ENCODE measurements at places on chromosomes 5 and 9.
A peak's percentile ranks its signal among the peaks of the same experiment; 100 is the strongest.

GRCh38 chr5:133267601-133268000 lies 215.8 kb downstream of the HSPA4 start:
- no peak for DNase-seq

GRCh38 chr5:119390404-119390803 lies 34.6 kb downstream of the TNFAIP8 start:
- DNase-seq = no peak

GRCh38 chr5:148939676-148940075 lies 113.3 kb downstream of the ADRB2 start:
- peak; percentile 20 for DNase-seq

- no peak for DNase-seq
Measured at GRCh38 chr9:125763394-125763801, 16.2 kb downstream of the PBX3 start.

GRCh38 chr9:112032009-112032408 lies 135.4 kb downstream of the UGCG start:
- DNase-seq = no peak

GRCh38 chr9:103397868-103398600 lies 402.9 kb downstream of the CYLC2 start:
- DNase-seq = peak; percentile 4

GRCh38 chr9:109191746-109192145 lies 24.7 kb upstream of the FRRS1L start:
- DNase-seq = no peak

- DNase-seq = no peak
Measured at GRCh38 chr9:84139296-84140070, 158.9 kb downstream of the RMI1 start.

- DNase-seq = no peak
Measured at GRCh38 chr5:76953551-76954382, 922 bp downstream of the CRHBP start.

- no peak for DNase-seq
Measured at GRCh38 chr9:136977223-136977622, at the start of gene PTGDS. Gene PTGDS (plus strand): TSS chr9:136977504. CDS start chr9:136977579, 75 bp downstream.

DNA sequence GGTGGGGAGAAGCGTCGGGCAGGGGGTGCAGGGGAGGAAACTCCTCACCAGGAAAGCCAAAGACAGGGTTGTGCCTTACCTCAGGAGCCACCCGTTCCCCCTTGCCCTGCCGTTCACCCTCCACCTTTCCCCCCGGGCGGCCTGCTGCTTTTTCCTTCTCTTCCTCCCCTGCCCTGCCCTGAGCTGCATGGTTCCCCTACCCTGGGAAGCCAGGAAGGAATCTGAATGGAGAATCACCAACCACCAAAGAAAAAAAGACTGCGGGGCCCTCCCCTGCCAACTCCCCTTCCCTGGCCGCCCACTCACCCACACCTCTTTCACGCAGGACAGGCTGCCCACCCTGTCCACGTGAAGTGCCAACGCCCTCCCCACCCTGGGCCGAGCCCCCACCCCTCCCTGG lies 820 bp upstream of the NFX1 start:
- DNase-seq = no peak

- no peak for DNase-seq
Measured at GRCh38 chr5:58069016-58069705, 390.7 kb downstream of the PLK2 start.

DNA sequence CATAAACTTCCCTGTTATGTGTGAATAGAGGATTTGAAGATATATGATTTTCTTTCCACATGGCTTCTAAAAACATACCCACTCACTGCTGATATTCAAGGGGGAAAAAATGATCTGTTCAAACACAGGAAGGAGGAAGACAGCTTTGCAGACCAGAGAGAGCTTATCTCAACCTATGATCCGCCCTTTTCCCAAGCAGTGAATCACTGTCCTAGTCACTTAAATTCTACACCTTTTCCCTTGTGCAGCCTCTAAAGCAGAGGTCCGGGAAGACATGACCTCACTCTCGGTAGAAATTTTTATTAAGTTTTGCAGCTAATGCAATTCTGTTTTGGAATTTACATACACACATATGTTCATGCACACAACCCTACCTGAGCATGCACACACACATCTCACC lies 197.2 kb downstream of the DIRAS2 start:
- no peak for DNase-seq

DNA sequence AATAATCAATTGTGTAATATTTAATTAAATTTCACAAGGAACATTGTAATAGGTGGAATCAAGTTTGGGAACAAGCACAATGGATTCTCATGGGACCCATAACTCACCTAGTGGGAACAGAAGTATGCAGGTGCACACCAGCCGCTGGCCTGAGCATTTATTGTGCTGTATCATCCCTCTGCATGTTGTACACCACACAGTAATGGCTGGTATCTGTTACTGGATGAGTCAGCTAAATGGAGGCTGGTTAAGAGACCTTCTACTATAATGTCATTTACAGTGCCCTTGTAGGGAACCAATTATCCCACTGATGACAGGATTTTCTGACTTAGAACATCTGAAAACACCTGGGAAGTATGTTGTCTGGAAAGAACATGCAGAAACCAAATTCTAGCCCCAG lies 3.2 kb upstream of the MAP3K1 start:
- DNase-seq = no peak

DNA sequence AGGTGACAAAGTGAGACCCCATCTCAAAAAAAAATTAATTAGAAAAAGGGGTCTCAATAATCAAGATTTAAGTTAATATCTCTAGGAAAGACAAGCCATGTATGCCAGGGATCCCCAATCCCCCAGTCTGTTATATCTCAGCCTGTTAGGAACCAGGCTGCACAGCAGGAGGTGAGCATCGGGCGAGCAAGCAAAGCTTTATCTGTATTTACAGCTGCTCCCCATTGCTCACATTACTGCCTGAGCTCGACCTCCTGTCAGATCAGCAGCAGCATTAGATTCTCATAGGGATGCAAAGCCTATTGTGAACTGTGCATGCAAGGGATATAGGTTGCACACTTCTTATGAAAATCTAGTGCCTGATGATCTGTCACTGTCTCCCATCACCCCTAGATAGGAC lies 116.8 kb downstream of the TARS1 start:
- DNase-seq = no peak

- no peak for DNase-seq
Measured at GRCh38 chr5:126358525-126358924, 64.7 kb upstream of the GRAMD2B start.

DNA sequence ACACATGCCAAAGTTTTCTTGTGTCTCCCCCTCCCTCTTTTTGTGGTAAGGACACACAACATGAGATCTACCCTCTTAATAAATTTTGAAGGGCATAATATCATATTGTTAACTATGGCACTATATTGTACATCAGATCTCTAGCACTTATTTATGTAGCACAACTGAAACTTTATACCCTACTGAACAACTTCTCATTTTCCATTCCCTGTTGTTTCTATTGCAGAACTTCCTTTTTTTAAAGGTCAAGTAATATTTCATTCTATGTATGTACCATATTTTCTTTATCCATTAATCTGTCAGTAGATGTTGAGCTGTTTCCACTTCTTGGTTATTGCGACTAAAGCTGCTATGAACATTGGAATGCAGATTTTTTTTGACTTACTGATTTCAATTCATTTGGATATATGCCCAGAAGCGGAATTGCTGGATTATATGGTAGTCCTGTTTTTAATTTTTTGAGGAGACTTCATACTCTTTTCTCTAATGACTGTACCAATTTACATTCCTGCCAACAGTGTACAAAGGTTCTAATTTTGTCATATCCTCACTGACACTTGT lies 305.3 kb downstream of the PRR16 start:
- peak; percentile 95 for DNase-seq

GRCh38 chr9:135949501-135950134 lies 11.6 kb downstream of the UBAC1 start:
- no peak for DNase-seq

- no peak for DNase-seq
Measured at GRCh38 chr9:8962084-8962483, 1162.5 kb upstream of the DMAC1 start.

GRCh38 chr5:172939071-172939470 lies 20.2 kb upstream of the RPL26L1 start:
- no peak for DNase-seq

DNA sequence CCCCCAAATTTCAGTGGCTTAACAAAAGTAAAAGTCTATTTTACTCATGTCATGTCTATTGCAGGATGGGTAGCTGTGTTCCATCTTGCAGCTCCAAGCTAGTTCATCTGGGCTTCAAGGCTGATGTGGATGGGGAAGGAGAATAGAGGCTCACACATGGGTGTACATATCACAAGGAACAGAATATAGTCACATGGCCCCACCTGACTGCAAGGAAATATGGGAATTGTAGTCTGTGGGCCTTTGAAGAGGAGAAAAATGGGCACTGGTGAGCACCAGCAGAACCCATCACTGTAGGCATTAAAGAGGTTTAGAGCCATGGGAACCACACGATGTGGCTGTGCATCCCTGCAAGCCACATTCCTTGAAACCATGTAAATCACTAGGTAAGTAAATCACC lies 17.9 kb upstream of the TRIO start:
- no peak for DNase-seq

- DNase-seq = no peak
Measured at GRCh38 chr5:119426057-119426456, 26.2 kb upstream of the HSD17B4 start.

DNA sequence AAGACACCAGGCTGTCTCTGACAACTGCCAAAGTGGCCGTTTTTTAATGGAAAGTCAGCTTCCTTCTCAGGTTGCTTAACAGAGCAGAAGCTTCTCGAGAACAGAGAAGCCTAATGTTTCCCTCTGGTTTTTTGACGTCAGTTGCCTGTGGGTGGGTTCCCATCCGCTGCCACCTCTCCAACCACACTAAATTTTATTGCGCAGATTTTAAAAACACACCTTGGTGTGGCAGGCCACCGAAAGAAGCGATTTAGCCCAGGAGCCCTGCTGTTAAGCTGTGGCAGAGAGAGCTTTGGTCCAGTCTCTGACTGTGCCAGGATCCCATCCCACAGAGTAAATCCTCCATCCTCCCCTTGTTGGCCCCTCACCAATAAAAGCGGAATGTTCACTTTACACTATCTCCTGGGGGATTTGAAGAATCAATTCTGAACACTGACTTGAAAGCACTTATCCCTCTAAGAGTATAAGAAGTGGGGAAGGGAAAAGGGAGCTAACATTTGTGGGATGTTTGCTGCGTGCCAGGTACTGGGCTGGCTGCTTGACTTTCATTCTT lies 181.6 kb downstream of the AOPEP start:
- DNase-seq = no peak

GRCh38 chr9:134775081-134775951 lies 105.3 kb upstream of the FCN2 start:
- peak; percentile 30 for DNase-seq

DNA sequence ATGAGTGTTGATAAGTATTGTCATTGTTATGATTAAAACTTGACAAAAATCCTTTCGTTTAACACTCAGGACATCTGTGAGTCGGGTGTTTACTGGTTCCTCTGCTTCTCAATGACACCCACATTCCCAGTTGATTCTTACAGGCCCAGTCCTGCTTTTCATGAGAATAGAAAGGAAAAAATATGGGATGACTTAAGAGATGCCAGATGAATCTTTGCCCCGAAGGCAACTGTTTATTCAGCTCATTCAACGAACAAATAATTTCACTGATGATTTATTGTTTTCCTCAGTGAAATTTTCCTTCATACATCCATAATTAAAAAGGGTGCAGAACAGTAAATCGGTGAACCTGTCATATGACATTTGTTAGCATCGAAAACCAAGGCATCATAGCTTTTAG lies 452.4 kb upstream of the WWC1 start:
- no peak for DNase-seq

DNA sequence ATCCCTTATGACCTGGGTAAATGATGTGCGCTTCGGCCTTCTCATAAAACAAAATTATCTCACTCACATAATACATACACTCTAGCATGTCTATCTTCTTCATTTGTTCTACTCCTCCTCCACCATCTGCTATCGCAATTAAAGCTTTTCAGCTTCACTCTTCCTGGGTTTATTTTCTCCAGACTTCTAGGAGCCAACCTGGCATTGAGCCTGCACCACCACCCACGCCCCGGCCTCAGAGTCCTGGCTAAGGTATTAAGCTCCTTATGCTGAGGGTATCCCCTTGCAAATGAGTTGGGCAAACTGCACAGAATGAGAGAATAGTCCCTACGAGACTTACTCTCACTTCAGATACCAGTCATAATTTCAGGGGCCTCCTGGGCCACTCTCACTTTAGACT lies 236.1 kb upstream of the CDH12 start:
- DNase-seq = no peak

GRCh38 chr5:87150630-87151029 lies 117.1 kb upstream of the RASA1 start:
- no peak for DNase-seq
